Activated CD4-positive, CD25-positive, alpha-beta regulatory T cell treated with anti-CD3 and anti-CD28 coated beads, Interleukin-2, amount 50 U/mL, for 24 hours (primary cell): ENCODE measurements at places on chromosomes 16 and 17.

DNA sequence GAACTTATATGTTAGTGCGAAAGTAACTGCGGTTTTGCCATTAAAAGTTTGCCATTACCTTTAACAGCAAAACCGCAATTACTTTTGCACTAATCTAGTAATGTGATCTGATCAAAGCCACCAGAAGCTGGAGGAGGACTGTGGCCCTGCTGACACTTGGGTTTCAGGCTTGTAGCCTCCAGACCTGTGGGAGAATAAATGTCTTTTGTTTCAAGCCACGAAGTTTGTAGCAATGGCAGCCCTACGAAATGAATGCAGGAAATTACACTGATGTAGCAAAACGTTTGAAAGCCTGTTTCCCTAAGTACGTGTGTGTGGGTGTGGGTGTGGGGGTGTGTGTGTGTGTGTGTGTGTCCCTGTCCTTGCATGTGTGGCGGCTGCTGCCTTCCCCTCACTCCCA is 66.6 kb downstream of the WSB1 start:
- peak; percentile 28 for ATAC-seq

DNA sequence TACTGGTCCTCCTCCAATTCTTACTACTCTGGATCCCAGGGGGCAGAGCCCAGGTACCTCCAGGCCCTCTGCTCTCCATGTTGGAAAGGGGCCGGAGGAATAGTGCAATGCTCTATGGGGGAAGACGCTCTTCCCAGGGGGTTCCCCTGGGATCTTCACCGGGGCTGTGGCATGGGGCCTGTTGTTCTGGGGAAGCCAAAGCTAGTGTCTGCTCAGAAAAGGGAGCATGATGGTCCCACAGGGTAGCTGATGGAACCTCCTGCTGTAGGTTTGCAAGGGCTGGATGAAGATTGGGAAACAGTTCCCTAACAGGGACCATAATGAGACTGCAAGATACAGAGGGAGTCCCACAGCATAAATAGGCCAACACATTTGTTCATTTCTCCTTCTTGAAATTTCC is 114.7 kb downstream of the IRX5 start:
- no peak for ATAC-seq

DNA sequence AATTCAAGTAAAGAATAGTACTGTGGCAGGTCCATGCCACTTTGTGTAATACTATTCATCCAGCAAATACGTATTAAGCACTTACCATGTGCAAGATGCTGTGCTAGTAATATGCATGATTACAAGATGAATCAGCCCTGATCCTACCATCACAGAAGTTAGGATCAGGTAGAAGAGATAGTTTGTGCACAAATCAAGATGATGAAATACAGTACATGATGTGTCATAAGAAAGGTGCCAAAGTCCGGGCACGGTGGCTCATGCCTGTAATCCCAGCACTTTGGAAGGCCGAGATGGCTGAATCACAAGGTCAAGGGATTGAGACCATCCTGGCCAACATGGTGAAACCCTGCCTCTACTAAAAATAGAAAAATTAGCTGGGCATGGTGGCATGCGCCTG is 10.9 kb downstream of the COG4 start:
- no peak for ATAC-seq

DNA sequence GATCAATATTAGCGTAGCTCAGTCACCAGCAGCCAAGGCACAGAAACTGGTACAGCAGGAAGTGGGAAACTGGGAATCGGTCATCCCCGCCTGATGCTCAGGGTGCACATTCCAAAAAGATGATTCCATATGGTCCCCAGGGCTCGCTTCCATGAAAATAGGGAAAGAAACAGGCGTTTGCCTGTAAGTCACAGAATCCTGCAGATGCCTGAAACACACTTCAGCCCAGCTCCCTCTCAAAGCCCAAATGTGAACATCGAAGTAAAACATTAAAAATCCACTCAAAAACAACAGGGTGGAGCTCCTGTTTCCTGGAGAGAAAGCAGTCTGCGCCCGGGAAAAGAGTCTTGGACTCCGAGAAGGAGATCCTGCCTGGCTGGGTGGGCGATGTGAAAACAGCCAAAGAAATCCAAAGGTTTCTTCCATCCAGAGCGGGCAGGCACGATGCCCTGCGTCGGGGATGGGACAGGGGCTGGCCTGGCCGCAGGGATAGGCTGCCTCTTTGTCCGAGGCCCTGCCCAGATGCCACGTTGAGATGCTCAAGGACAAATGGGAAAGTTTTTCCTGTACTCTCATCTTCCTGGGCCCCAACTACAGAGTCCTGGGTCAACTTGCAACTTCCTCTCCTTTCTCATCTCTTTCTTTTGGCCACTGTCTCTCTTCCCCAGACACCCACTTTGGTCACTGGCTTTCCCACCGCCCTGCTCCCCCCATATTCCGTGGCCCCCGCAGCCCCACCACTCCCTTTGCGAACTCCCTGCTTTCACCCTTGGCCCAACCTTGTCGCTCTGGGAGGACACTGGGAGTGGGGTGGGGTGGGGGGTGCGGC is 743 bp downstream of the WIPI1 start:
- ATAC-seq, result no peak

DNA sequence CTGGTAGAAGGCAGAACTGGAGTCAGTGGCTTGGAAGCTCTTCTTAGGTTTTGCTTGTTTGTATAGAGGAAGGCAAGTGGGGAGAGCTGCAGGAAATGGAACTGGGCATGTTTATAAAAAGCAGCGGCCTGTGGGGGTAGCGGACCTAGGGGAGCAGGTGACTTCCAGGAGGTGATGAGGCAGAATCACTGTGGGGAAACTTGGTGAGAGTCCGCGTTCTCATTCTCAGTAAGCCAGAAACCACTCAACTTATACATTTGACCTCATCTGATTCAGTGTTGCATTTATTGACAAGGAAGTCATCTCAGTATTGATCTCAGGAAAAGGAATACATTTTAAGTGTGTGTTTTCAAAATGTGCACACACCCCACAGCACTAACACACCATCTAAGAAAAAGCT is 299.8 kb downstream of the CNTNAP4 start:
- no peak for ATAC-seq

- ATAC-seq, result no peak
These were observed 82.0 kb upstream of the NKD1 start for GRCh38 chr16:50466170-50466569.

DNA sequence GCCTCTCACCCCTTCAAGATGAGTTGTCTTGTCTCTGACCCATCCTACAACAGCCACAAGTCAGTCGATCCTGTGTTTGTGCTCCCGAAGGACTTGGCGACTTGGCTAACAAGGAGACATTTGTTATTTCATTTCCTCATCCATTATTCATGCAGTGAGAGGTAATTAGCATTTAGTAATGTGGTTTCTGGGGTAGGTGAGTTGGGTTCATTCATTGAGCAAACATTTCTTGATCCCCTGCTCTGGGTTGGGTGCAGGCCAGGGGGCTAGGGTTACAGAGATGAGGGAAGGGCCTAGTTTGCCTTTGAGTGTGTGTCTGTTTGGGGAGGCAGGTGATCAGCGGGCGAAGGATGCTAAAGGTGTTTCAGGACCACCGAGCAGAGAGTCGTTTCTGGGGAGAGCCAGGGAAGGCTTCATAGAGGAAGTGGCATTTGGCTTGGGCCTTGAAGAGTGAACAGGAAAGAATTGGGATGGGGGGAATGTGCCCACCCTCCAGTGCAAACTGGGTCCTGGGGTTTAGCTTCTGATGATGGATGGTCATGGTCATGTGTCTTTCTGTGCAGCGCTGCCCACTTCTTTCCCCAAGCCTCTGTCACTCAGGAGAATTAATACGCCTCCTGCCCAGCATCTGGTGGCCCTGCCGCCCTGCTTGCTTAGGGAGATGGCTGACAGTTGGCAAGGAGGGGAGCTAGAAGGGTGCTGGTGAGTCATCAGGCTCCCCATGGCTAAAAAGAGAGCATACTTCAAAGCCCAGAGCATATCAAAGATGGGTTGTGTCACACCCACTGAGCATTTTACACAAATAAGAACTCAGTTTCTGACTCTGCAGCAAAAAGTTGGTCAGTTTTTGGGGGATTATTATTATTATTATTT is 38.5 kb downstream of the MSI2 start:
- peak; percentile 84 for ATAC-seq

DNA sequence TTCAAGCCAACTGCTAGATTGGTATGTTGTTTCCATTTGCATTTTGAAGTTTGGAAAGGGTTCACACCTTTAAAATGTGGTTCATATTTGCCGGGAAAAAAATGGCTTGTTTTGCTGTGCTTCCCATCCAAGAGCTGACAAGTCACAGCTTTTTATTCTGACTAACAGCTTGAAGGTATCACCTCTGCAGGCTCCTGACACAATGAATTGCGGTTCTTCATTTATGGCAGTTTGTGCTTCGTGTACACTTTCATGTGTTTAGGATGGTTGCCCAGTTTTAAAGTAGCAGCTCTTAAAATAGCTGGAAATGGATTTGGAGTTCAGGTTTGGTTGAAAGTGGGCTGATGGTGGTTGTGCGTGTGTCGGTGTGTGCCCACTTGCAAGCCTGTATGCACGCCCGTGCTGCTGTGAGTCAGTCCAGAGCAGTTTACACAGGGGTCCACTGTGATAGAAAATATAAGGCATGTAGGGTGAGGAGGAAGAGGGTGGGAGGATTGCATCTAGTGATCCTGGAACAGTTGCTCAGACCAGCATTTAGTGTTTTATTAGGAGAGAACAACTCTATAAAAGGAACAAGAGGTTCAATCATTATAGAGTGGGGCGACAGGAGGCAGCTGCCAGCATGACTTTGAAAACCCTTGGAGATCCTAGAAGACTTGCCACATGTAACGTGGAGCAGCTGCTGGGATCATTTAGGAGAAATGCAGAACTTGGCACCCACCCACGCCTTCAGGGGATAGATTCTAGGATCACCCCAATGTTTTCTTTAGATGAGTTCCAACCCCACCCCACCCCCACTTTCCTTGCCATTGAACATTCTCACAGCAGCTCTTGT is 108.0 kb upstream of the TBX2 start:
- no peak for ATAC-seq

DNA sequence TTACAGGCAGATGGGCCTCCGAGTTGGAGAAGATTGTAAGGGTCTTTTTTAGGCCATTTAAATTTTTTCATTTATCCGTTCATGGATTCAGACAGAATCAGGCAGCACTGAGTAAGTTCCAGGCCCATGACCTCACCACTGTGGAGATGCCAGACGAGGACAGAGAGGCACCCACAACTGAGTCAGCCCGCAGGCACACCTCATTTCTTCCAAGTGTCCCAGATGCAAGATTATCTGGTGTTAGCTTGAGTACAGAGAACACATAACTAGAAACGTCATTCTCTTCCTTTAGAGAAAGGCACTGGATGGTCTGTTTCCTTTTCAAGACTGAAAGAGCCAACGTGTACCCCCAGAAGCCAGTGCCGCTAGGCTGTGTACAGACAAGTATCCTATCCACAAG is 16.9 kb downstream of the CLEC16A start:
- no peak for ATAC-seq

DNA sequence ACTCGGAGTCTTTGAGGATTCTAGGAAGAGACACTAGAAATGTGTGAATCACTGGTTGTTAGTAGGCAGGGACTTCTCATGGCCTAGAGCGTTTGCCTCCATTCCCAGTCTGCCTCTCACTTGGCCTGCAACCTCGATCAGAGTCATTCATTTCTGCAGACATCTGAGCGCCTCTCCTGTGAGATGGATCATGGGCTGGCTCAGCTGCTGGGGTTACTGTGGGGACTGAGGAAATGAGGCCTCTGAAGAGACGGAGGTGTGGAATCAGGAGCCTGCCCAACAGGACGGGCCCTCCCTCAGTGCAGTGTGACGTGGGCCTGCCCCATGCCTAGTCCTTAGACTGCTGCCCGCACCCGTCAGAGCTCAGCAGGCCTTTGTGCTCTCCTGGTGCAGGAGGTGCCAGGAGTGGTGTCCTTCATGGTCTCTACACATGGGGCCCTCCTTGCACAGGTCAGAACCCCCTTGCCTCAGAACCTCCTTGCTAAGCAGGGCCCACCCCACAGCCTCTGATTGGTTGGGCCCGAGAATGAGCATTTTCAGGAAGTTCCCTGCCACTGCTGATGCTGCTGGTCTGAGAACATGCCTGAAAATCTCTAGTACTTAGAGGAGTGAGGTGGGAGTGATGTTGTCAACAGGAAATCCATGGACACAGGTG is 99.4 kb downstream of the NPIPB11 start:
- ATAC-seq, result no peak

GRCh38 chr17:50931144-50931908 is 65.2 kb upstream of the TOB1 start:
- ATAC-seq, result peak; percentile 82

- no peak for ATAC-seq
These were observed 14.6 kb downstream of the BBS2 start for GRCh38 chr16:56505181-56505580.

GRCh38 chr17:57953705-57954396 is 1.4 kb downstream of the CUEDC1 start:
- ATAC-seq, result no peak

DNA sequence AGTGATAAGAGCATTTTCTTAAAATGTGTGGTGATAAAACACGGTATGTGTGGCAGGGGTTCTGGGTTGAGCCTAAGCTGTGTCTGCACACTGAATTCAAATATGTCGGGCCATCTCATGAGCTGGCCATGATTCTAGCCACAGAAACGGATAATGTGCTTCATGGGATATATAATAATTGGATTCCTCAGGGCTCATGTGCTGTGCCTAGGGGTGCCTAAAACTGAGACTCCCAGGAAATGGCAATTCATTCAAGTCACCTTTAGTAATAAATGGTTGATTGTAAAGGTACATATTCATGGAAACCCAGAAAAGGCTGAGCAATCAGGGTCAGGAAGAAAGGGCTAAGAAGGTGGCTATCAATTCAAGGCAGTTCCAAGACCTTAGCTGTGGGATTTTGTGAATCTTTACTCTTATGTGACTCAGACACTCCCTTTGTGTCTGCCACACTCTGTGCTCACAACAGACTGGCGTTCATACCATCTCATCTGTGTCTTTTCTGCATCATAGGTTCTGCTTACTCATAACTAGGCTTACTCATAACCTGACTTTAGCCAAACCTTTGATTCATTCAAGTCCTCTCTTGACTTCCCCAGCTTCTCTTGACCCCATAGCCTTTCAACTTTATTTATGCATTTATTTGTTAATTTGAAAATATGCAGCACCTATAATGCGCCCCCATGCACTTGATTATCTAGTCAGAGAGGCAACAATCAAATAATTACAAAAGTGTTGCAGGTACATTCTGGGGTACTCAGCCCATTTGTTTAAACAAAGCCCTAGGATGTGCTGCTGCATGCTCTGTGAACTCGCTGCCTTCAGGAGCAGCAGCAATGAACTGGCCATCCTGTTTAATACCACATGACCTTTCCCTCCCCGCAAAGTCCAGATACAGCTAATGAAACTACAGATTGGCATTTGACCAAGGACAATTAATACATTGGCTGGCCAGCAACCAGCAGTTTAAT is 28.4 kb upstream of the MED13 start:
- peak; percentile 98 for ATAC-seq

- no peak for ATAC-seq
These were observed 317.7 kb upstream of the TBX2 start for GRCh38 chr17:61081959-61082358.
